ENCODE measurements at places on chromosomes 16 and 17.

DNA sequence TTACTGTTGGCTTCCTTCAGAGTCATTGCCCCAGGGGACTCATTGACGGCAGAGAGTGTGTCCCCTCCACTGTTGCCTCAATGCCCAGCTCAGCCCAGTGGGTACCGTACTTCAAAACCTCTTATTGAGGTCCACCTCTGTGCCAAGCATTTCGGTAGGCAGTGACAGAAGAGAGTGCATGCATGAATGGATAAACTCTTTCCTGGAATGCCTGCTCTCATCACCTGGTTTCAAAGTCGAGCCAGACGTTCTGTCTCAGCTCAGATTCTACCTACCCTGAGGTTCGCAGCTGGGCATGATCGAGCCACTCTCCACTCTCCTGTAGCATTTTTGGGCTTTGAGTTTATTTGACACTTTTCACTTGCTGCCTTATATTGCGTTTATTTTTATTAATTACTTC, 647.0 kb downstream of the MAF start:
- DNase-seq, result no peak

DNA sequence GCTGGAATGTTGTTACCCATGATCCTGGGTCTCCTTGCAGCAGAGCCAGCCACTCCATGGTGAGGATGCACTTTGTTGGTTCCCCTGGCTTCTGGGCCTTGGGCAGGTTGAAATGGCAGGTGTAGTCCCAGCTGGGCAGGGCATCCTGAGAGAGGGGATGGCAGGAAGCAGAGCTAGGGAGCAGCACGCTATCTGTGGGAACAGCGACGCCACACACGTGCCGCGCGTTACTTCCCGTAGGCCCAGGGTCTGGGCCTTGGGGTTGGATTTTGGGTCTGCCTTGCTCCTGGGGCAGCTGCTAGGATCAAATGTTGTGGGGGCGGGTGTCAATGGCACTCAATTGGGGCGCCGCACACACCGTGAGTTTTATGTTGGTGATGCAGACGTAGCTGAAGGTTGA, 368.0 kb downstream of the CPPED1 start:
- DNase-seq, result no peak

GRCh38 chr17:48100160-48100559, 1.1 kb downstream of the CBX1 start:
- peak; percentile 73 for DNase-seq

DNA sequence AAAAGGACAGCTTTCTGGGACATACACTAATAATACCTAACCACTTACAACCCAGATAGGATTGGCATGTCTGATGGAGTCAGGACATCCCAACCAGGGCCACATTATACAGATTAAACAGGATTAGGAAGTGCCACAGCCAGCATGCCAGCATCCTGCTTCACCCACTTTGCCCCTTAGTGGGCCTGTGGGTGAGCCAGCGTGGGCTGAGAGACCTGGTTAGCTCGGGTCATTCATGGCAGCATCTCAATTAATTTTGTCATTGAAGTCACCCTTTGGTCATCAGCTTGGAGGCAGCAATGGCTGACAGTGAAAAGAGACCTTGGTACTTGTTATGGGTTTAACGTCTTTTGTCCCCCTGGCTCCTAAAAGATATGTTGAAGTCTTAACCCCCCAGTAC, 29.9 kb upstream of the SLC6A2 start:
- DNase-seq, result no peak

DNA sequence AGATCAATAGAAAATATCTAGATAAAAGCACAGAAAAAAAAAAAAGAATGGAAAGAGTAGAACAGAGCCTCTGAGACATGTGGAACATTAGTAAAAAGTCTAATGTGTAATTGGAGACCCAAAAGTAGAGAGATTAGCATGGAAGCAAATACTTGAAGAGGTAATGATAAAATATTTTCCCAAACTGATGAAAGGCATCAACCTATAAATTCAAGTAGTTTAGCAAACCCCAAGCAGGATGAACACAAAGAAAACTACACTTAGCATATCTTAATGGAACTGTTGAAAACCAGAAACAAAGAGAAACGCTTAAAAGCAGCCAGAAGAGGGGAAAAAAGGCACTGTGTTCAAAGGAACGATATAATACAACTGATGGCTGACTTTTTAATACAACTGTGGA, 16.4 kb downstream of the NF1 start:
- no peak for DNase-seq

- DNase-seq, result peak; percentile 66
Measured at GRCh38 chr16:53509906-53510703, 7.1 kb upstream of the AKTIP start.

GRCh38 chr16:4640572-4641305, 16.1 kb downstream of the MGRN1 start:
- DNase-seq, result peak; percentile 33

DNA sequence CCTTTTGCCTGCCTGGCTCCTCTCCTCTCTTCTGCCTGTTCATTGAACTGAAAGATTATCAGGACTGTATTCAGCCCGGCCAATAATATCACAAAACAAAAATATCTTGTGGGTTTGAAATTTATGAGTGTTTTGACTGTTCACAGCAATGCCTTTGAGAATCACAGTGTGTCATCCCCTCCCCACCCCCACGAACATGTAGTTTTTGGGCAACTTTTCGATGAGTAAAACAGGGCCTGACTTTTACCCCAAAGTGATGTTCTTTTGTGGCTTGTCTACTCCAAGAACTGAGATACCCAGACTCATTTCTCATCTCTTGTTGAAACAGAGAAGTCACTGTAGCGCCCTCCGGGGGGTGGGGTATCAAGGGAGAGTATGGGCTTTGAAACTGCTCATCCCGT, 675.7 kb downstream of the WWOX start:
- DNase-seq, result no peak

- no peak for DNase-seq
Measured at GRCh38 chr16:27025581-27025980, 41.1 kb upstream of the C16orf82 start.

- no peak for DNase-seq
Measured at GRCh38 chr17:44353672-44354331, 8.7 kb downstream of the GRN start.

GRCh38 chr17:28524476-28525424, 18.6 kb downstream of the FOXN1 start:
- DNase-seq, result peak; percentile 39

- DNase-seq, result no peak
Measured at GRCh38 chr17:75834928-75835653, 9.1 kb downstream of the UNC13D start.

- DNase-seq, result no peak
Measured at GRCh38 chr16:88423448-88423850, 29.6 kb upstream of the ZFPM1 start.
